ENCODE measurements at places on chromosomes 1 and 21. TPM values are rescaled to one million over a fixed set of nuclear protein-coding genes. Genes with fewer than 3 reads are reported as not detected.

- DNase-seq: no peak
Measured at GRCh38 chr1:226443439-226443838, 35.5 kb upstream of the PARP1 start.

- DNase-seq: no peak
Measured at GRCh38 chr1:182651339-182651724, 33.1 kb downstream of the RGS8 start.

- no peak for DNase-seq
Measured at GRCh38 chr21:44456214-44456914, 1.1 kb downstream of the LRRC3 start.

DNA sequence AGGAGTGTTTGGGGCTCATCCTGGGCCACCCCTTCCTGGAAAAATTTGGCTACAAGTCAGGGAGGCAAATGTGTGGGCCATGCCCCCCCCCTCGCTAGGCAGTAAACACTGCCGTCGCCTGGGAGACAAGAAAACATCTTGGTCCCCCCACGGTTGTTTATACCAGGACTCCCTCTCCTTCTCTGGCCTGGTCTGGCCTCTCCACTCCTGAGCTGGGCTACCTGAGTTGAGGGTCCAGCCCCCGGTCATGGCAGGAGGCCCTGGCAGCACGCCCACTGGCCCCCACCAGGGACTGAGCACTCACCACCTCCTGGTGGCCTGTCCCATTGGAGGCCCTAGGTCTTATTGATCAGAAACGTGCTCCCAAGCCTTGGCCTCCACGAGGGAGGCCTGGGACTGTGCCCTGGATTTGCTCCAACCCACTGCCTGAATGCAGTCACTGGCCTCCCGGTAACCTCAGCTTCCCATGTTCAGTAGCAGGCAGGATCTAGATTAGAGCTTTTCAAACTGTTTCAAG lies 15.8 kb downstream of the KCNQ4 start:
- DNase-seq: no peak

DNA sequence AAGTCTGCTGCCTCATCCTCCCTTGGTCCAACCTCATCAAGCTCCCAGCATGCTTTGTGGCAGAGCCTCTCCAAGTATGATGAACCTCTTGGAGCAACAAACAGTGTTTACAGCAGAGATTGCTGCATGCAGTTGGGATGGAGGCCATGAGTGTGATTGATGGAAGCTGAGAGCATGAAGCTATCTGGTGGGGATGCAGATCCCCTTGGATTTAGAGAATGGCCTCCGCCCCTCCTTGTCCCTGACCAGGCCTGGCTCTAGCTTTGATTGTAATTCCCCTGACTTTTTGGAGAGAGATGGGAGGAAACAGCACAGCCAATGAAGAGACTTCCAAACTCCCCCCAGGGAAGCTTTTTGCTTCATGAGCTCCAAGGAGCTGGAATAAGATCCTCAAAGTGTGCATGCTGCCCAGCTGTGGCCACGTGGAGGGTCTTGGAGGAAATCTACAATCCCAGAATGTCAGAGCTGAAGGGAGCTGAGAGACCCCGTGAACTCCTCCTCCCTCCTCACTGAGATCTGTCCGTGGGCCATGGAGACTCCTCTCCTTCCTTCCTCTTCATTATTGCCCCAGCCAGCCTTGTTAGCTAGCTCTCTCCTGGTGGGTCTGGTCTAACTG lies 165.3 kb upstream of the USP24 start:
- DNase-seq: no peak

DNA sequence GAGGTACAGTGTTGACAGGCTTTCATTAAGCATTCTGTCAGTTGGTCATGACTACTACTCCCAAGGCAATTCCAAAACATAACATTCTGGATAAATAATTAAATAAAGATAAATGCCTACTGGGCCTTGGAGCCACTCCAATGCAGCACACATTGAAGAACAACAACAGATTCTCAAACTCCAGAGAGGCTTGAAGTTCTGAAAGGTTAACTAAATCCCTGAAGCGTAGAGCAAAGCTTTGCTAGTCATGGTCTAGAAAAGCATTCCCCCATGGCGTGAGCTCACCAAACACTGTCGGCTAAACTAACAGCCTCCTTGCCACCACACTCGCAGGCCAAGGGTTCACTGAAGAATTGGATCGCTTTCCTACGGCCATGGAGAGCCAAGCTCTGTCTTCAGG lies 268.0 kb downstream of the ATG4C start:
- DNase-seq: no peak

- no peak for DNase-seq
Measured at GRCh38 chr1:180027949-180028445, 73.4 kb downstream of the CEP350 start.

DNA sequence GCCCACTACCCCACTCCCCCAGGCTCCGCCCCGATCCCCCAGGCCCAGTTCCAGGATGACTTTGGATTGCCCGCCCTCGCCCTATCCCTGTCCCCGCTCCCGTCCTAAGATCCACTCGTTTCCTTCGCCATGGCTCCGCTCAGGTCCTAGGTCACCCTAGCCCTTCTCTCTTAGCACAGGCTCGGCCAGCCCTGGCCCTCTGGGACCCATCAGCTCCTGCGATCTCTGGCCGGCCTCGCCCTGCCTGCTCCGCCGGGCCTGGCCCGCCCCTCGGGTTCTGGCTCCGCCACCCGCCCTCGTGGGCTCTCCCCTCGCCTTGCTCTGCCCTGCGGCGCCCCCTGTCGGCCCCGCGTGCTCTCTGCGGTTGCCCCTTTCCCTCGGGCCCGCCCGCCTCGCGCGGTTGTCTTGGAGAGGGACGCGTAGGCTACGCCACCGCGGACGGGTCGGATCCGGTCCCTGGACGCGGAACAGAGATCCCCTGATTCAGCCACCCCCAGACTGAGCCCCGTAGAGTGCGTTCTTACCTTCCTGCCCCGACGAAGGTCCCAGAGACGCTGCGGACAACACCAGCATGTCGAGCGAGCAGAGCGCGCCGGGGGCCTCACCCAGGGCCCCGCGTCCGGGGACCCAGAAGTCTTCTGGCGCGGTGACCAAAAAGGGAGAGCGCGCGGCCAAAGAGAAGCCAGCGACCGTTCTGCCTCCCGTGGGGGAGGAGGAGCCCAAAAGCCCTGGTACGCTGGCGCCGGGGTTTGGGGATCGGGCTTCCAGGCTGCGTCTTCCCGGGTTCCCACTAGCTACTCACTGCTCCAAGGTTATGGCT lies at the start of gene LRRC71:
LRRC71 (plus strand) TSS at position 400 of the 820 bp plus-strand sequence; CDS start at position 572, 172 bp downstream.
- peak; percentile 85 for DNase-seq

GRCh38 chr1:86018283-86018923 lies 138.2 kb downstream of the COL24A1 start:
- no peak for DNase-seq

FCN3 gene
- not detected for total RNA-seq
